NCI-H226 (cell line): ENCODE measurements at places on chromosomes 2 and 18.
A peak's percentile ranks its signal among the peaks of the same experiment; 100 is the strongest.

DNA sequence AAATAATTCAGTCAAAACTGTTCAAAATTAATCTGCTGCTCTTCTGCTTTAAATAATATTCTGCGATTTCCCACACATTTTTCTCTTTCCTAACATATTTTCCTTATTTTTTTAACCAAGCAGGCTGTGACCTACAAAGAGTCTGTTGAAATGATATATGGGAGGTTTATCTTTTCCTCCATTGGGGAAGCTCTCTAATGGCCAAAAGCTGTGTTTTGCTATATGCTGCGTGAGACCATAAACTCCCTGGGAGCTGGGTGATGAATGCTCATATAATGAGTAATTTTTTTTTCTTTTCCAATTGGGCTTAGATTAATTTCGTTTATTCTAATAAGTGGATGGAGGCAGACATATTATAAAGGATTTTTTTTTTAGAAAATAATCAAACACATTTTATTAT, 72.2 kb upstream of the MAP2 start:
- DNase-seq = no peak

GRCh38 chr2:9778012-9778411, 65.3 kb upstream of the TAF1B start:
- no peak for DNase-seq

DNA sequence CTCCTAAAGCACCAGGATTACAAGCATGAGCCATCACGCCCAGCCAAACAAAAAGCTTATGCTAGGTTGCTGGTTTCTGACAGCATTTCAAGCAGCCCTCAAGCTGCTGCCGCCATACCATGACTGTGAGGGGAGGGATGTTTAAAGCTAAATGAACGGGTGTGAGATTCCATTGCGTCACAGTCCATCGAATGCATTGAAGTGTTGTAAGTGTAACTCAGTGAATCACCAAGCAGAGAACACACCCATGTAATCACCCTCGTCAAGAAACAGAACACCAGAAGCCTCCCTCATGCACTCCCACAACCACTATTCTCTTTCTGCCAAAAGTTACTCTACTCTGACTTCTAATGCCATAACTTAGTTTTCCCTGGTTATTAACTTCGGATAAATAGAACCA, 32.8 kb upstream of the MC5R start:
- DNase-seq = peak; percentile 90

- no peak for DNase-seq
Observed at GRCh38 chr18:69819460-69819859, 128.2 kb downstream of the CD226 start.

DNA sequence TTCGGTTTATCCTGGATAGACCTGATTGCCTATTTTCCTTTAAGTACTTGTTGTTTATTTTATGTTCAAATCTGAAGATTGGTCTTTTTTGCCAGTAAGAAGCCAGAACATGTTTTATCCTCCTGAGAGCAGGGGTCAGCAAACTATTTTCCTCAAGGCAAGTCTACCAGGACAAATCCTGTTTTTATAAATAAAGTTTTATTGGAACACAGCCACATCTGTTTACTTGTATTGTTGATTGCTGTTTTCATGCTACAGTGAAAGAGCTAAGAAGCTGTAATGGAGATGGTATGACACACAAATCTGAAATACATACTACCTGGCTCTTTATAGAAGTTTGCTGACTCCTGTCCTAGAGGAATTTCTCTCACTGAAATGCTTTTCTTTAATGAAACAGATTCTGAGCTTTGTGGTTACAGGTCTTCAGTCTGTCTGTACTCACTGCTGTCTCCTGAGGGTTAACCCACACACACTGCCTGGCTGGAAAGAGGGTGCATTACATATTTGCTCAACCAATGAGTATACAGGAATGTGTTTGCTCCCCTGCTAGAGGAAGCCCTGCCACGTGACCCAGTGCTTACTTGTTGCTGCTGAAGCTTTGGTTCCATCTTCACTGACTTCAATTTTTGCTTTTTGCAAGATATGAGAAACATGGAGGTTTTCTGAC, 22.6 kb downstream of the MRPL44 start:
- no peak for DNase-seq

- DNase-seq = no peak
Observed at GRCh38 chr2:208179028-208179609, 10.7 kb downstream of the C2orf80 start.

DNA sequence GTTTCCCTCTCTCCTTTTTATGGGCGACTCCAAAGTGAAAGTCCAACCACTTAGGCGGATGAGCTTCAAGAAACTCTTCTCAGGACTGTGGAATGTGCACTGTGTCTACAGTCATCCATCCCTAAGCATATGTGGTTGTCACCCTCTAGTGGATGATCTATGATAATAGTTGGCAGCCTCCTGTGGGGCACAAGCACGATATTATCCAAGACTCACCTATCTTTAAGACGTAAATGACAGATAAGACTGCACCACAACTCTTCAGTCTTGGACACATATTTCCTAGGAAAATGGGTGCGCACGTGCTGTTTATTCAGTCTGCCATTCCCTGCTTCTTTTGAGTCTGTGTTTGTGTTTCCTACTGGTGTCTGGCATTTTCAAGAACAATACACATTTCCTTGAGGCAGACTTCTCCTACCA, 145.5 kb upstream of the CTAGE1 start:
- DNase-seq = peak; percentile 91

- DNase-seq = no peak
Observed at GRCh38 chr2:173823543-173823939, 141.6 kb downstream of the SP3 start.

DNA sequence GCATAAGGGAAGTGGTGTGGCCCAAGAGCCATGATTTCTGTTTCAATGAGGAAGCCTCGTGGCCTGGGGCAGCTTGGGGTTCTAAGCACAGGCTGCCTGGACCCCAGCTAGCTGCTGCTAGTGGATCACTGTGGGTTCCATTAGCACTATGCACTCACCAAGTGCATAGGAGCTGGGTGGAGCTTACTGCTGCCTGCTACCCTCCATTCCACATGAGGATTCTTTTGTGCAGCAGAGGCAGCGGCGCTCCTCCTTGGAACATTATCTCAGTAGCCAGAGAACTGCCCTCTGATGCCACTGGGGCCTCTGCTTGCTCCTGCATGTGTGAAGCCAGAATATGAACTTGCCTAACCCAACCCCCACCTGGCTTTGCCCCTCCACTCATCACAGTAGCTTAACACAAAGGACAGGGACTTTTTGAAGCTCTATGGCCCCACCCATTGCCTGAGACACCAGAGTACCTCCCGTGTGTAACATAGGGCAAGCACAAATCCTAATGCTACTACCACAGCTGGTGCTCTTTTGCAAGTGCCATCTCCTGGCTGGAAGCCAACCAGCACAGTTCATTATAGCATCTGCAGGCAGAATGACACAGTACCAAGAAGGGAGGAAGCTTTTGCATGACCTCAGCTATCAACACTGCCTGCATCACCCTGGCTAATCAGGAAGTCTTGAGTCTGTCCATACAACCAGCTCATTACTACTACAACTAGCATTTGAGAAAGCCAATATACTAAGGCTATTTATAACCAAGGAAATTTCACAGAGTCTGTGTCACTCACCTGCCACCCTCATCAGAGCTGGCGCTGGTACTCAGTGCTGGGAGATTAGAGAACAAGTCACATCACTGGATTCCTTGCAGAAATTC, 297.0 kb upstream of the GULP1 start:
- no peak for DNase-seq

DNA sequence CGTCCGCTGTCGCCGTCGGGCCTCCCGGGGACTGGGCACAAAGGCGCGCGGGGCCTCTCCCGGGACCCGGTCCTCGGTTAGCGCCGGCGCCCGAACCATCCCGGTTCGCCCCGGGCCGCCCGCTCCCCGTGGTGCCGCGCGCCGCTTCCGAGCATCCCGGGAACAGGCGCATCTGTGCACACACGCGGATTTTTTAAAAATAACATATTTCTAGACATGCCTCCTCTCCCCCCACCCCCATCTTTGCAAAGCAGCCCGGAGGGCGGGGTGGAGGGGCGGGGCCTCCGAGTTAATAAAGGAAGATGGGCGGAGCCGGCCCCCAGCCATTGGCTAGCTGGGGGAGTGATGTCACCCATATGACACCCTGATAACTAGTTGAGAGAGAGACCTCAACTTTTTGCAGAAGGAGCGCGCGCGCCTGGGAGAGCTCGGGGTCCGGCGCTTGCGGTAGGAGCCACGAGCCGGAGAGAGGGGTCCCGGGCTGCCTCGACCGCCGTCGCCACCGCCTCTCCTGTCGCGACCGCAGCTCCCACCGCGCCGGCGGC, at the start of gene SOX11:
TSS of gene SOX11 (plus strand) at position 400 of the 545 bp plus-strand sequence. CDS start 338 bp downstream, outside the sequence.
- DNase-seq = no peak

GRCh38 chr18:3541549-3542386, 91.8 kb downstream of the TGIF1 start:
- DNase-seq = no peak

DNA sequence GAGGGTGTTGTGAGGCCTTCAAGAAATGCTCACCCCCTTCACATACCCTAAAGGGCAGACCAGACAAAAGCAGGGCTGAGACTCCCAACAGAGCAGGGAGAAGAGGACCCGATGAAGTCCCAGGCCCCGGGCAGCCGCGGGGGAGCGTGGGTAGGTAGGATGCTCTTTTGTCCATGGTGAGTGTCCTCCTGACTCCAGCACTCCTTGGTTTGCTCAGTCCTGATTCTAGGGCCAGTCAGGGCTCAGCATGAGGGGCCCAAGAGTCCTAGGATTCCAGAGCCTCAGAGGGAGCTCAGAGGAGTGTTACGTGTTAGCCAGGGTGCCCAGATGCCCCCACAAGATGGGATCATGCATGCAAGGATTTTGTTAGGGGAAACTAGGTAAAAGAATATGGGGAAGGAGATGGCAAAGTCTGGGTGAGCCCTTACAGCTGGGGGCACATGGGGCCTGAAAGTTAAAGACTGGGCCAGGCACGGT, 64.8 kb downstream of the SMAD7 start:
- DNase-seq = no peak

GRCh38 chr2:175937216-175937615, 64.9 kb downstream of the LNPK start:
- DNase-seq = no peak

DNA sequence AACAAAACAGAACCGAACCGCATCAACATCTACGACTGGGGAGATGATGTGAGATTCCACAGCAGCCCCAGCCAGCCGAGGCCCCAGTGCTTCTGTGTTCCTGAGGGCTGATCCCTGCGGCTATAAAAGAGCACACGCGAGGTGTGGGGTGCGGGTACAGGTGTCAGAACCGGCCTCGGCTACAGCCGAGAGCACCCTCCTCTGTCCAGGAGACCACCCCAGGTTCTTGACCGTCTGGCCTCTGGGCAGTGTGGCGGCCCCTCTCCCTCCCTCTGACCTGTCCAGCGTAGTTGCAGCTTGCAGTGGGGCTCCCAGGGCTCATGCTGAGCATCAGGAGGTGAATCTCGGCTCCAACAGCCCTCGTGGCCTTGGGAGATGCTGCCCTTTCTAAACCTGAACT, 23.7 kb downstream of the RTP5 start:
- DNase-seq = no peak

GRCh38 chr2:88538362-88538917, 85.9 kb upstream of the FOXI3 start:
- no peak for DNase-seq

DNA sequence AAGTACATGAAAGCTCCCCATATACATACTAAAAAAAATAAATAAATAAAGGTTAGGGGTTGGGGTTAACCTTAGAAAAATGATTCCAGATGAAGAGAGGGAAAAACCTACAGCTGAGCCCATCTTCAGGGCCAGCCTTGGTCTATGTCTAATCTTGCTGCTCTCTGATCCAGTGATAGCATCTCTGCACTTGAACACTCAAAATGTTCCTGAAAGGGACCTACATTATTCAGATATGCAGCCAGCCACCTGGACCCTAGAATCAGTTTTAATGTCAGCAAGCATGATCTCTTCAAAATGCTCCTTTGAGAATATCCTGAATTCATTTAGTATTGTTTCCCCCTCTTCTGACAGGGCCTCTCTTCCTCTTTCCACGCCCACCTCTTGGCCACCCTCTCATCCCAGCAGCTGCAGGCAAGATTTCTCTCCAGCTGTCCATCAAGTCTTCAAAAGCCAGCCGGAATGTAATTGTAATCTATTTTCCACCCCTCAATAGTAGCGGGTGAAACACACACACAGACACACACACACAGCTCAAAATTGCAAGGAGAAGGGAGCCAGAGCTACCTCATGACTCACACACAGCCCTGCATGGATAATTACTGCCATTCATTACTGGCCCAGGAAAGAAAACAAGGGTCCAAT, 135.5 kb downstream of the MYO3B start:
- DNase-seq = no peak

- DNase-seq = no peak
Observed at GRCh38 chr2:38907743-38908562, 18.3 kb downstream of the ARHGEF33 start.

- no peak for DNase-seq
Observed at GRCh38 chr2:219168526-219168925, 1.3 kb downstream of the SLC23A3 start.

GRCh38 chr2:26469092-26469710, 8.7 kb downstream of the OTOF start:
- peak; percentile 32 for DNase-seq

GRCh38 chr2:7075834-7076233, 158.6 kb downstream of the RNF144A start:
- DNase-seq = no peak

- DNase-seq = no peak
Observed at GRCh38 chr2:97970293-97971060, 25.3 kb downstream of the TMEM131 start.

DNA sequence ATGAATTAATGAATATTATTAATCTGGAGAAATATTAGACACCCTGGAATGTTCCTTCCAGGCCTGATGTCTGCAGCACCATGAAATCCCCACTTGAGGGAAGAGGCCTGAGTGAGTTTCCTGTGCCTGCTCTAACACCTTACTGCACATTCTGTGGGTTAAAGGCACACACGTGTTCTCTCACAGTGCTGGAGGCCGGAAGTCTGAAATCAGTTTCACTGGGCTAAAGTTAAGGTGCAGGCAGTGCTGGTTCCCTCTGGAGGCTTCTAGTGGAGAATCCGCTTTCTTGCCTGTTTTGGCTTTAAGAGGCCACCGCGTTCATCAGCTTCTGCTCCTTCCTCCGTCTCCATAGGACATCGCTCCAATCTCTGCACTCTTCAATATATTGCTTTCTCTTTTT, 48.7 kb downstream of the ACKR3 start:
- no peak for DNase-seq

DNA sequence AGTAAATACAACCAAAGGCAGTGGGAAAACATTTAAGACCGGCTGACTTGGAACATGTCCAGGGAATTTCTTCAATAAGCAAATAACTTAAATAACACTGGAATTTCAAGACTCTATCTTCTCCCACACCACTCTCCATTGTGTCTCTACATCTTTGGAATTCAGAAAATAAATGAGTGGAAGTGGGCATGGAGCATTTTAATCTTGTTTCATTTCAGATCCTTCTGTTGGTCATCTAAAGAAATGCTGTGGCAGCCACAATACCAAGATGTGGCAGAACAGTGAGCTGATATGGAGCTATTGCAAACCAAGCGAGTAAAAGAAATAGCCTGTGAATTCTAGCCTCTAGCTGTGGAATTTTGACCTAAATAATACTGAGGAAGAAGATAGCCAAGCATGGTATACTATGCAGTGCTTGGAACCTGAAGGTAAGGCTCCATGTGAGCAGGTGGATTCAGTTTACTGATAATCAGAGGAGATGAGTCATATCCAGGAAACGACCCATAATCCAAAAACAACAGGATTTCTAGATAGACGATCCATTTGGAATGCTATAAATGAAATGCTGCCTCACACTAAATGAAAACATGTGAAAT, 157.1 kb upstream of the SCN7A start:
- peak; percentile 64 for DNase-seq

GRCh38 chr2:201698588-201699226, at the start of gene MPP4:
Gene MPP4, minus strand, starts transcription at chr2:201698644. Its CDS starts 4,690 bp downstream, at chr2:201693954.
- DNase-seq = no peak

GRCh38 chr2:111168528-111169239, 48.0 kb downstream of the BCL2L11 start:
- DNase-seq = peak; percentile 62
